ENCODE measurements at places on chromosomes 3 and 15.
A peak's percentile ranks its signal among the peaks of the same experiment; 100 is the strongest.

- no peak for DNase-seq
These were observed 3.0 kb downstream of the KLF13 start for GRCh38 chr15:31329640-31330010.

DNA sequence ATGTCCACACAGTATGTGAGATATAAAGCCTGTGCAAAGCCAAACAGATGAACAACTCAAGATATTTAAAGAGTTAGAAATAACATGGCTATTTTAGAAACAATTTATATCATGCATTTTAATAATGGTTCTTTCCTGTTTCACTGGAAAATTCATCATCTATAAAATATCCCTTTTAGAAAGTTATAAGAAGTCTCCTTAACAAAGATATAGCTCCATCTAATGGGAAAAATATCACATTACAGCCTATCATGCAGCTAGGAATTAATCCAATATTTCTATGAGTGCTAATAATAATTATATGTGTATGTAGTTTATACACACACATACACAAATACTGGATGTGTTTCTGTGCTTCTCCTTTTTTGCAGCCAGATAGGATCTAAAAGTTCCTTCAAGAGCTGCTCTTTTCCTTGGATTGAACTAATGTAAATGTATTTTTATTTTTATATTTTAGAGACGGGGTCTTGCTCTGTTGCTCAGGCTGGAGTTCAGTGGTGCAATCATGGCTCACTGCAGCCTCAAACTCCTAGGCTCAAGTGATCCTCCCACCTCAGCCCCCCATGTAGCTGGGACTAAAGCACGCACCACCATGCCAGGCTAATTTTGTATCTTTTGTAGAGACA lies 21.6 kb downstream of the RPL22L1 start:
- no peak for DNase-seq

- DNase-seq: no peak
These were observed 80.4 kb downstream of the CEP152 start for GRCh38 chr15:48730506-48730905.

DNA sequence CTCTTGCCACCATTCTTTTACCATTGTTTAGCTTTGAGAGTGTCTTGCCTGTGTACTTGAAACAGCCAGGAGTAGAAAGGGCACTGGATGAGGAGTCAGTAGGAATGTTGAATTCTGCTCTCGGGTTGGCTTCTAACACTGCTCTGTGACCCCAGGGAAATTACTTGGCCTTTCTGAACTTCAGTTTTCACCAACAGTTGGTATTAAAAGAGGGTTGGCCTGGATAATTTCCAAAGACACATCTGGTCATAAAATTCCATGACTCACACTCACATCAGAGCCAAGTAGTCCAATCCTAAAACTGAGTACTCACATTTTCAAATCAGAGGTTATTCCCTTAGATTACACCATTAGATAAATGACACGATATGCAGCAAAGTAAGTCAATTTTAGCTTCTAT lies 141.6 kb downstream of the ECT2 start:
- DNase-seq: no peak

GRCh38 chr3:194397757-194398312 lies 1.2 kb downstream of the GP5 start:
- peak; percentile 10 for DNase-seq

GRCh38 chr15:64904189-64904588 lies 7.5 kb upstream of the ANKDD1A start:
- no peak for DNase-seq

Measured in activated T-helper 1 cell treated with Interleukin-2 at 50 U/mL for 16 hours (primary cell).